Neural progenitor cell (in vitro differentiated cells): ENCODE measurements at places on chromosomes 2 and 18.
A peak's percentile ranks its signal among the peaks of the same experiment; 100 is the strongest.

DNA sequence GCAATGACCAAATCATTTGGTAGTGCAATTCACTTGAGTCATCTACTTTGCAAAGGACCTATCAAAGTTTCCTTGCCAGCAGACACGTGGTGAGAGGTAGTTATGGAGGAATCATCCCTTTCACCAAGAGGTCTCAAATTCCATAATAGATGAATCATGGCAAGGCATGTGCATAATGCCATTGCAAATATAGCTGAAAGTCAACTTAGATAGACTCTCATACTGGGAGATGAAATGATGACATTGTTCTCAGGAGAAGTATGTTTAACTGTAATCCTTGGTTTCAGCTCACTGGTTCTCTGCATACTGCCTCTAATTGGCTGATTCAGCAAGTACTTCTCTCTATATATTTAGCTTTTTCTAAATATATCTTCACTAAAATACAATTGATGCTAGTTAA, 57.2 kb downstream of the CALCRL start:
- DNase-seq, result no peak

DNA sequence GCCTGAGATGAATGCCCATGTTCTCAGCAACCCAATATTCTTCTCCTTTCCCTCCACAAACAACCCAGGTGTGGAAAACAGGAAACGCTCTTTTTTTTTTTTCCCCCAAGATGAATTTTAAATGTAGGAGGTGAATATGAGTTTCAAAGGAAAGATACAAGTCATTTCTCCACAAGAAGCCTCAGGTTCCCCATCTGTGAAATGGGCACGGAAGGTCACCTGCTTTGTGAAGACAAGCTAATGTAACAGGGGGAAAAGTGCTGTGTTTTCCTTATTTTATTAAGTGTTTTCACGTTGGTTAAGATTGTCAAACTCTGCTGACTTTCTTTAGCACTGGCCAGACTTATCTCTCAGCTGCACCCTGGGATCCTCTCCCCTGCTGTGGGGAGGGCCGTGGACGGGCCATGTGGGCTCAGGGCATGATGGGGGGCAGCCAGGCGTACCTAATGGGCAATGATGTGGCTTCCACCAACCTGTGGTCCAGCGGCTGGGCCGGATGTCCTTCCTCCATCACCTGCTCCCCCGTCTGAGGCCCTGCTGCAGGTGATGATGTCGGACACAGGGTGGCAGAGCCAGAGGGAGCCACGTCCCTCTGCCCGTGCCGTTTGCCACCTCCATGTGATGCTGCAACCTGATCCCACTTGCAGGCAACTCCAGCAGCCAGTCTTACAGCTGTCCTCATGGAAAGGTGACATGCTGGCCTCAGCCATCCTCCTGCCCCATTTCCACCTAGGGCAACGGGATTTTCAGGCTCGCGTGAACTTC, 130.0 kb upstream of the PXDN start:
- no peak for DNase-seq

GRCh38 chr2:238378230-238379095, 48.3 kb upstream of the ASB1 start:
- no peak for DNase-seq

- no peak for DNase-seq
These were observed 27.5 kb downstream of the ARL4C start for GRCh38 chr2:234469251-234469845.

GRCh38 chr2:118584062-118584749, 263.2 kb downstream of the EN1 start:
- peak; percentile 68 for DNase-seq

GRCh38 chr2:63751901-63752300, 89.8 kb upstream of the UGP2 start:
- DNase-seq, result no peak

GRCh38 chr2:137405496-137405895, 558.8 kb upstream of the HNMT start:
- no peak for DNase-seq

- peak; percentile 24 for DNase-seq
These were observed 72.1 kb upstream of the NOSTRIN start for GRCh38 chr2:168730344-168730743.

GRCh38 chr2:34602262-34602661, 1003.2 kb upstream of the FAM98A start:
- DNase-seq, result no peak

GRCh38 chr18:44841221-44841620, 160.5 kb downstream of the SETBP1 start:
- no peak for DNase-seq

DNA sequence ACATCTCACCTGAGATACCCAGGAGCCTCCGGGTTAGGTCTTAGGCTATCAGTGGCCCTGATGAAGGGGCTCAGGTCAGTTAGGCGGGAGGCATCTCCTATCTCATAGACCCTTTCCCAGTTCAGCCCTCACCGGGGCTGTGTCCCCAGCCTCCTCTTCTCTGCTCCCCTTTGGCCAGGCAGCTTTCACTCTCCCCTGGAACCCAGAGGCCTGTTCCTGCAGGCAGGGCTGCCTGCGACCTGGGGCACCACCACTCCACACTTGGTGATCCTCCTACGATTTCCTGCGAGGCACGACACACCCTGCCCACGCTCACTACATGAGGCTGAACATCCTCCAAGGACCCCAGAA, 51.2 kb downstream of the SFXN5 start:
- DNase-seq, result no peak

DNA sequence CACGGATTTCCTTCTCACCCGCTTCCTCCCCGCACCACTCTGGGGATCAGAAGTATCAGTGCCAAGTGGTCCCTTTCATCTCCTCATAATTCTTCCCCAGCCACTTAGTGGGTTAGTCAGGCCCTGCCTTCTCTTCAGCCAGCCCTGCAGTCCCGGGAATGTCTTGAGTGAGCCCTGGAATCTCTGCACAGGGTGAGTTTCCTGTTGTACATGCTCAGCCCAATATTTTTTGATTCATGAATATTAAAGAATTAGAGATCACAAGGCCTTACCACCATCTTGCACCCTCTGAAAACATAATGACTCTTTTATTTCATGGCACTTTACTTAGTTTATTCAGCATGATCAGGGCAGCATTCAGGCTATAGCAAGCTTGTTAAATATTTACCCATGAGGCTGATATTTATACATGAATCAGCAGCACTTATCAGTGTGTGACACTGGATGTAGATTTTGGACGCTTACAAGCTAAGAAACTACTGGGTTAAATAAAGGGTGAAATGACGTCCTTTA, 159.4 kb upstream of the FOSL2 start:
- DNase-seq, result no peak

- no peak for DNase-seq
These were observed 6.7 kb downstream of the ORC4 start for GRCh38 chr2:148013876-148014275.

DNA sequence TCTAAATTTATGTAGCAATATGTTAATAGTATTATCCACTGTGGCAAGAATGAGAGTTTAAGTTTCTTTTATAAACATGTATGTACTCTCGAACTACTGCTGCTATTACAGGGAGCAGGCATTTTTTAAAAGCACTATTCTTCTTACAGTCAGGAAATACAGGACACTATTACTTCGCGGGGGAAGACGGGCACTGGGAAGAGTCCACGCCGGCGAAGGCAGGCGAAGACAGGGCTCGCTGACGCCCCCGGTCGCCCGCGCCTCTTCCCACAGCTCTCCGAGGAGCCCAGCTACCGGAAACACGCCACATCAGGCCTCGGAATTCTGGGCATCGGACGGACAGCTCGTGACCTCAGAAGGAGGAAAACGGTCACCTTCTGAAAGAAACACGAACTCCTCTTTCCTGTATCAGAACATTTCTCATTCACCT, 90.2 kb downstream of the FAM161A start:
- peak; percentile 82 for DNase-seq

DNA sequence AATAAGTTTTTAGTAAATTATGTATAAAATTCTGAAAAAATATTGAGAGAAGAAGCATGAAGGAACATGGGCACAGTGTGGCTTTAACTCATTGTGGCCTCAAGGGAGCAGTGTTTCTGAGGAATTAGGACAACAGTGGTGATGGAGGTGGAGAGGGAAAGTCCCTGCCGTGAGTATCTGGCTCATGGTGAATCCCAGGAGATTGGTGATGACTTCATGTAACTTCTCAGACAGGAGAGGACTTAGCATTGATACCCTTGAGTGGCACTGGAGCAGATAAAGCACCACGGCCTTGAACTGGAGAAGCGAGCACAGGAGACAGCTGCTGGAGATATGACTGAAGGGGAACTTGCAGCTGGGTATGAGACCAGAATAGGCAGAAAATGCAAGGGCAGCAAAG, 35.0 kb upstream of the LRP1B start:
- DNase-seq, result peak; percentile 48

DNA sequence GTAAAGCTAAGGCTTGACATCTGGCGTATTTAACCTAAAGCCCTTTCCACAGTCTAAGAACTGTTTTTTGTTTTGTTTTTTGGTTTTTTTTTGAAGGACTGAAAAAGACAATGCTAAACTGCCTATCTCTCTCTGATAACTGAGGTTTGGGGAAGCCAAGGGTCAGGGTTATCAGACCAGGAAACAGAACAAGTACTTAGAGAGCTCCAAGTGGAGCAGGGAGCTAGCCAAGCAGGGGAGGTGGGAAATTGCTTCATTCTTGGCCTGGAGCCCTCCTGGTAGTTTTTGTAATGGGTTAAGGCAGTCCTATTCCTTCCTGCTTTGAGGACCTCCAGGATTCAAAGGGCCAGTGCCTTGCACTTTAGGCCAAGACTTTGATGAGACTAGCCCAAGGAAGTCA, 154.3 kb upstream of the LTBP1 start:
- no peak for DNase-seq

- DNase-seq, result no peak
These were observed 8.7 kb downstream of the SPOPL start for GRCh38 chr2:138510319-138510718.

DNA sequence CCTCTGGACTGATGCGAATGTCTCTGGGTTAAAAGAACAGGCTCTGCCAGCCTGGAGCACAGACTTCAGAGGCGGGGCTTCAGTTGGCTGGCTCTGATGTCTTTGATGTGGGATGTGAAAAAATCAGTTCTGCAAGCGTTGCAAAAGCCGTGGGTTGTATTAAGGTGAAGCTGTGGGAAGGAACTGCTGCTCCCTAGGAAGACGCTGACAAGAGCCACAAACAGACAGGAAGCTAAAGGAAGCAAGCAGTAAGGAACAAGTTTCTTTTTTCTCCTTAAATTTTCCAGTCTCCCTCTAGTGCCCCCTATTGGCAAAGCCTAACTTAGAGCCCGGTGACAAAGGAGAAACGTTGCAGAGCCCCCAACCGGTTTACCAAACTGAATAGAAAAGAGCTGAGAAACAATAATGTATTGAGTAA, 239.0 kb downstream of the CCDC178 start:
- DNase-seq, result peak; percentile 72

GRCh38 chr2:20366672-20367116, 16.1 kb upstream of the PUM2 start:
- DNase-seq, result no peak

GRCh38 chr2:24920098-24920808, at the start of gene ADCY3:
Gene ADCY3, minus strand, starts transcription at chr2:24920237. Its CDS starts 1,250 bp downstream, at chr2:24918987.
- DNase-seq, result peak; percentile 75

DNA sequence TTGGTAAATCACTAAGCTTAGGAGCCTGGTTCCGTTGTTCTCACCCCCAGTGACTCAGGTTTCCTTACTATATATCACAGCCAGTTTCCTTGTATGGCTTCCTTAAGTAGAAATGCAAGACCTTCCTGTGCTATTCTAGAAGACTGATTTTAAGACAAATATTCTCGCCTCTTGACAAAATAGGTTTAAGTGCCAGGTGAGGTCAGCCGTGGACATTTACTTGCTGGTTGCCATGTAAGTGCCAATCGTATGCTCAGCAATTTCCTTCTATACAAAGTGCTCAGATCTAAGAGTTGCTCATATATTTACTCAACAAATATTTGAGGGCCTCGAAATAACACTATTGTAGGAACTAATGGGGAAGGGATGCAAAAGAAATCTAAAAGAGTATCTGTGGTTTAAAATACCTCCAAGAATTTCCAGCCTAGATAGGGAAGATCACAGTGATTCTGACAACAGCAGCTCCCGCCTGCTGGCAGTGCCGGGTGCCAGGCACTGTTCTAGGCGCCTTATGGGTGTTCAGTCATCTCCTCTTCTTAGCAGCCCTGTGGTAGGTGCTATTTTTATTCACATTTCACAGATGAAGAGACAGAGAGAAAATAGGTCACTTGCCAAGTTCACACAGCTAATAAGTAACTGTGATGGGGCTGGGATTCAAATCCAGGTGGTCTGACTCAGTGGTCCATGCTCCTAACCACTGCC, 95.3 kb upstream of the B3GNT7 start:
- DNase-seq, result no peak

GRCh38 chr2:75800456-75800855, 89.7 kb upstream of the GCFC2 start:
- no peak for DNase-seq

DNA sequence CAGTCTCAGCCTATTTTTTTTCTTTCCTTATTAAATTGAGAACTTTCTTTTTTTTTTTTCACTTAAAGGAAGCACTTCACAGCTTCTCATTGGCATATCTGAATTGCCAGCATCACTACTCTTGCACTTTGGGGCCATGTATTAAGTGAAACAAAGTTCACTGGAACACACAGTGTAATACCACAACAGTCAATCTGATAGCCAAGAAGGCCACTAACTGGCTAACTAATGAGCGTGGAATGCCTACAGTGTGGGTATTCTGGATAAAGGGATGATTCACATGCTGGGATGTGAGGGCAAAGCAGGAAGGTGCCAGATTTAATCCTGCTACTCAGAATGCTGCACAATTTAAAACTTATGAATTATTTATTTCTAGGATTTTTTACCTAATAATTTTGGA, 11.7 kb upstream of the C18orf63 start:
- no peak for DNase-seq

GRCh38 chr2:162458240-162458639, 114.3 kb downstream of the GCA start:
- no peak for DNase-seq

- no peak for DNase-seq
These were observed 10.2 kb downstream of the RNASEH1 start for GRCh38 chr2:3547915-3548314.

DNA sequence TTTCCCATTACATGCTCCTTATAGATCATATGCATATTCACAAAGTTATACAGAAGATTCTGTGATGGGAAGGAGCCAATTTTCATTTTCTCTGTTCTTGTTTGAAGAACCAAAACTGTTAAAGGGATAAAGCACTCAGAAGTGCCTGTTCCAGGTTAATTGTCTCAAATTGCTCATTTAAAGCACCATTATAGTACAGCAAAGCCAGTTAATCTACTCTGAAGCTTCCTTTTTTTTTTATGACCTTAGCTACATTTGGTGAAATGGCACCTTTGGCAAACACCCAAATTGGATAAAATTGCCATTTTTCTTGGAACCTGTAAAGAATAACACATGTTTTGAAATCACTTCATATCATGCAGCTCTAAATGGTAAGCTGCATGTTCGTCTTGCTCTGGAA, 1092.3 kb downstream of the BCL11A start:
- no peak for DNase-seq

GRCh38 chr2:214139630-214140284, 271.1 kb upstream of the VWC2L start:
- DNase-seq, result no peak

DNA sequence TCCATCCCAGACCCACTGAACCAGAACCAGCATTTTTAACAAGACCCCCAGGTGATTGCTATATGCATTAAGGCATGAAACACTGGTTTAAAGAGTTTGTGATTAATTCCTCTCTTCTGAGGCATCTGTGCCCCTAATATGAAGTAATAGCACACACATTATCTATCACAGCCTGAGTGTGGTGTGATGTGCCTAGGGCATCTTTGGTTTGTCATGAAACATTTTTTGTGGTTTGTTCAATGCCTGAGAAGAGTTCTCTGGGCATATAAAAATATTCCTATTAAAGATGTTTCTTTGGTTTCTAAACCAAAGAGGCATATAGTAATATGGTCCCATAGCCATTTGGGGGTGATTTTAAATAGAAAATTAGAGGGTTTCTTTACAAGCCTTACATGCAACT, 221.7 kb upstream of the SPOPL start:
- DNase-seq, result no peak

- DNase-seq, result no peak
These were observed 310.8 kb downstream of the PIEZO2 start for GRCh38 chr18:10838553-10838952.
